Kidney tubule cell (primary cell): ENCODE measurements at places on chromosomes 5 and 9.

DNA sequence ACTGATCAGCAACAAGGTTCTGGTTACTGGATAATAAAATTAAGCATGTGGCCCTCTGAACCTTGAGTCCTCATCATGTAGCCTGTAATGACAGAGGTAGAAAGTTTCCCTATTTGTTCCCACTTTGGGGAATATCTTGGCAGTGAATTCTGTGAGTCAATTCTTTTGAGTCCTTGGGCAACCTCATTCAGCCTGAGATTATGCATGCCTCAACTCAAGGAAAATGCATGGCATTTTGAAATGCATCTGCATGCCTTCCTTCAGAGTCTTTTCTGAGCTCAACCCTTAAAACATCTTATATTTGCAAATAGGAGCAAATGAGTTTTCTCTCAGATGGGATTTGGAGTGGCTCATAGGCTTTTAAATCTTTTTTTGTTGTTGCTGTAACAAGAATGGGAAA lies 218.1 kb upstream of the CD180 start:
- no peak for DNase-seq

DNA sequence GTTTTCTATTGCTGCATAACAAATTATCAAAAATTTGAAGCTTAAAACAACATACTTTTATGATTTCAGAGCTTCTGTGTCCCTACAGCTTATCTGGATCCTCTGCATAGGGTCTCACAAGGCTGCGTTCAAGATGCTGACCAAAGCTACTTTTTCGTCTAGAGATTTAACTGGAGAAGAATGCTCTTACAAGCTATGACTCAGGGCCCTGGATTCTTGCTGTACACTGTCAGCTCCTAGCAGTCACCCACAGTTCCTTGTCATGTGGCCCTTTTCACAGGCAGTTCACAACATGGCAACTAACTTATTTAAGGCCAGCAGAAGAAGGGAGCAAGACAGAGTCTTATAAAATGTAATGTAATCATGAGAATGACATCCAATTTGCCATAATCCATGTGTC lies 70.8 kb upstream of the FAM174A start:
- DNase-seq: peak; percentile 74

- DNase-seq: peak; percentile 76
These were observed at the start of gene ST6GALNAC6 for GRCh38 chr9:127899128-127899943. ST6GALNAC6 (minus strand) TSS chr9:127899603; CDS start chr9:127897981, 1,622 bp downstream.

- no peak for DNase-seq
These were observed 261.6 kb downstream of the SEMA5A start for GRCh38 chr5:9284272-9284671.

GRCh38 chr5:41522193-41522786 lies 11.9 kb upstream of the PLCXD3 start:
- no peak for DNase-seq

GRCh38 chr9:123511326-123512277 lies 155.6 kb downstream of the CRB2 start:
- no peak for DNase-seq

DNA sequence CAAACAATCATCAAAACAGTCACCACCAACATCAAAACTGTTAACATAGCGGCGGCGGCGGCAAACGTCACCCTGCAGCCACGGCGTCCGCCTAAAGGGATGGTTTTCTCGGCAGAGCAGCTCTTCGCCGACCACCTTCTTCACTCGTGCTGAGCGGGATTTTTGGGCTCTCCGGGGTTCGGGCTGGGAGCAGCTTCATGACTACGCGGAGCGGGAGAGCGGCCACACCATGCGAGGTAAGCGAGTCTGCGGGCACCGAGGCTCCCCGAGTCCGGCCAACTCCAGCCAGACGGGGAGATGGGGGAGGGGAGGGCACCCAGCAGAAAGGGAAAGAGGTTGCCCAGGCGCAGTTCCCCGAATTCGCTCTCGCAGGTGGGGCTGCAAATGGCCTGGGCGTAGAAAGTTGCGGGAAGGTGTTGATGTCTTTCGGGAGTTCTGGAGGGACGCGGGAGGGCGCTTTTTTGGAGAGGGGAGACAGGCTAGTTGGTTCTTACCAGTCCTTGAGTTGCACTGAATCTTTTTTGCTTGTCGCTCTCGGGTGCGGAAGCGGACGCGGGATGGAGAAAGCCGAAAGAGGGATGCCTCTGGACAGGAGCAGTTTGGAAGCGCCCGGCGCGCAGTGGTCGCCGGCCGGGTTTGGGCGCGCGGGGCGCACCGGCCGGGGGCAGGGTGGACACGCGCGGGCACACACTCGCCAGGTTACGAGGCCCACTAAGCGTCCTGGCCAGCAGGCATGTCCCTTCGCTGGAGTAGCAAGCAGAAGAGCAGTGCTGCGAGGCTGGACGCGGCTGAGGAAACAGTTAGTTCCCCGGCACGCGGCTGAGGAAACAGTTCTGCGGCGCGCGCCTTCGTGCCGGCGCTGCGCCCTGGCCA lies 849 bp downstream of the RORB start:
- peak; percentile 11 for DNase-seq

GRCh38 chr5:36631154-36631553 lies 24.7 kb downstream of the SLC1A3 start:
- no peak for DNase-seq

GRCh38 chr5:160524827-160525226 lies 103.2 kb downstream of the PTTG1 start:
- peak; percentile 26 for DNase-seq

DNA sequence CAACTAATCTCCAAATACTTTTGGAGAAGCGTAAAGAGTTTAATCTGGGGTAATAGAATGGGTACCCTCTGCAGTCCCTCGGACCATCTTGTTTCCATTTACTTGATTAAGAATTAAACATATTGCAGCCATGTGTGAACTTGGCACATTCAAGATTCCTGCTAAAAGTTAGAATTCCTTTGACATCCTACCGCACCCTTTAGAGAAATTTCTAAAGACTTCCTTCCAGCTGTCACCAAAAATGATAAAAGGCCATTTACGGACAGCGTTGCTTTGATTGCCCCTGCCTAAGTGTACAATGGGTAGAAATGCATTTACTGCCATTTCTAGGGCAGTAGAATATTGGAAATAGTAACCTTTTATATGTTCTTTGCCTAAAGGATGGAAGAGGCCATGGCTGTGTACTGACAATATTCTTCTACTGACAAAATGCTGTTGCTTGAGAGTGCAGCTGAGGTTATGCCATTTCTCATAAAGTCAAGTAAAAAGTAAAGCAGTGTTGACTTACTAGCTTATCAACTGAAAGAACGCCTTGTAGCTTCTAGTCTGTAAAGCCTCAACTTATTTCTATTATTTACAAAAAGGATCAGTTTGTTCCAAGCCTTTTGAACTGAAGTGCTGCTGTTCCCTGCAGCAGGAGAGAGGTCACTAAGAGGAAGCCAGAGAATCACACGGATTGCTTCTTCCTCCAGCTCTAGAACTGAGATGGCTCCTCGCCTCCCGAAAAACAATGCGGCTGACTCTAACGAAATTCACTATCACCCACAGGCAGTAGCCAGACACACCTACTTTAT lies 139.8 kb upstream of the BASP1 start:
- no peak for DNase-seq

- no peak for DNase-seq
These were observed 50.3 kb upstream of the ZFR start for GRCh38 chr5:32494827-32495226.

GRCh38 chr9:110355911-110356310 lies 18.2 kb upstream of the TXNDC8 start:
- DNase-seq: no peak

DNA sequence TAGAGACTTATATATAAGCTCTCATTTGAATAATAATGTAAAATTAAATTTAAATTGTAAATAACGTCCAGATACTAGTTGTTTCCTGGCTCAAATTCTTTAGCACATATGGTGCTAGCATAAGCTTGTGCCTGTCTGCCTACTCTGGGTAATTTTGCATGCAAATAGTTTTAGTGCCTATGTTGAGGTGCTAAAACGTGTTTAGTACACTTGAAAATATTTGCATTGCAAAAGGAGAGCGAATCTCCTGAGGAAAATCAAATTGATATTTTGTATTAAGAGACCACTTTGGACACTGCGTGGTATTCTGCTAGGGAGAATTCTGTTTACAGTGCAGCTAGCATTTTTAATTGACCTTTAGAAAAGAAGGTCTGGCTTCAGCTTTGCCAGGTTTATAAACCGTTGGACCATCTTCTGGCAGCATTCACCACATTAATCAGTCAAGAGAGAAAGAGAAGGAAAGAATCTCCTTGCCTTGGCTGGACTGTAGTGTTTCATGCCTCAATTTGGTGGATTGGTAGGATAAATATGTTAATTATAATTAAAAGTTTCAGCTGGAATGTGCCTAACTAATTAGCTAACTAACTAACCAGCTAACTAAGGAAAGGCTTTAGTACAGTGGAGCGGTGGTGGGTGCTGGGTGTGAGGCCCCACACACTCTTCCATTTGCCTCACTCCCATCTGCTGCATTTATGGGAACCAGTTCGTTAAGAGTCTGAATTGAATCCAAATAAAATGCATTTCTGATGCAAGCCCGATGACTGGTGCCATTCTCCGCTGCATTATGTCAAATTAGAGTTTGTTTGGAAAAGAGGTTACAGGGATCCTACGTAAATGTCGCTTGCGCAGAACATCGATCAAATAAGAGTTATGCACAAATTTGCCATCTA lies 150.1 kb upstream of the MPDZ start:
- DNase-seq: no peak

GRCh38 chr5:10838038-10838437 lies 77.0 kb upstream of the DAP start:
- no peak for DNase-seq

DNA sequence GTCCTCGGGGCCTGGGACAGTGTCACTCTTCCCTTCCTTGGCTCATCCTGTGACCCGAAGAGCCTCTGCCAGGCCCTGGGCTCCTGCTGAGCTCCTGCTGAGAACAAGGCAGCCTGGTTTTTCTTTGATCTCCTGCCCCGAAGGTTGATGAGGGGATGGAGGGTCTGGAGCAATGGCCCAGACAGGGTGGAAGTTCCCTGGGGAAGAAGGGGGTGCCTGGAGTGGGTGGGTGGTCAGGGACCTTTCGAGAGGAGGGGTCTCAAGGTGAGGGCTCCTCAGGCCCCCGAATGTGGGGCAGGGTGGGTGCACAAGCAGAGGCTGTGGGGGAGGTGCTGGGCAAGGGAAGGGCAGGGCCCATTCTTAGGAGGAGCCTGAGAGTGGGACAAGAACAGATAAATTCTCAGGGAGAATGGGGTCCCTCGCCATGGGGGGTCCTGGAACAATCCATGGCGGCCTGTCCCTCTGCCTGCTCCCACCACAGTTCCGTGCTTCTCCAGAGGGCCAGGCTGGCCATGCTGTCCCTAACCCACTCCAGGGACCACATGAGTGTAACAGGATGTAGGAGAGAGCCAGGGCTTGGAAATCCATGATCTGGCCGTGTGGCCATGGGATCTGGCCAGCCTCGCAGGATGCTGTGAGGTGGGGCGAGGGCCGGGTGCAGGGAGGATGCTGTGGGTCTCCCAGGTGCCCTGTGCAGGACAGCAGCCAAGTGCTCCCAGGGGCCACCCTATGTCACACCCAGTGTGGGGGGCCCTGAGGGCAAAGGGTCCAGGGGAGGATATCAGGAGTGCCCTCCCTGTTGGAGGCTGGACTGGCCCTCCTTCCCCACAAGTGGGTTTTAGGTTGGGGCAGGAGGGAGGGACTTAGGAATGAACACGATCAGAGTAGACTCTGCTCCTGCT lies 128.5 kb upstream of the LPCAT1 start:
- DNase-seq: no peak

DNA sequence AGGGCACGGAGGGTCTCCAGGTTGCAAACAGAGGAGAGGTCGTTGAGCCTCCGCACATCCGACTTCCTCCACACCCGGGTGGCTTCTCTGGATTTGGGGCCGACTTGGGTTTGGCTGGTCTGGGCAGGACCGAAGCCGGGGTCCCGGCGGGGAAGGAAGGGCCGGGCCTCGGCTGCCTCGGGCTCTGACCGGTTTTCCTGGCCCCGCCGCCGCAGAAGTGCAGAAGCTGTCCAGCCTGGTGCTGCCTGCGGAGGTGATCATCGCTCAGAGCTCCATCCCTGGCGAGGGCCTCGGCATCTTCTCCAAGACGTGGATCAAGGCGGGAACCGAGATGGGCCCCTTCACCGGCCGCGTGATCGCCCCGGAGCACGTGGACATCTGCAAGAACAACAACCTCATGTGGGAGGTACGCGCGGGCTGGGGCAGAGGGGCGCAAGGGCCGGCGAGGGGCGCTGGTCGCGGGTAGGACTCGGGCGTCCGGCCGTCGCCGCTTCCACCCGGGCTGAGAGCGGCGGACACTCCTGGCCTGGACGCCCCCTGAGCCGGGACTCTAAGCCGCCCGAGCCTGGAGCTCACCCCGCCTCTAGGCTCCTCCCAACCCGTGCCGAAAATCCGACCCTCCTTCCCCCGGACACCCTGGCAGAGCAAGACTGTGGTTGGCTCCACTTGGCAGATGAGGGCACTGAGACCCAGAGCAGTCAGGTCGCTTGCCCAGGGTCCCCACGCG lies 2.2 kb downstream of the PRDM12 start:
- no peak for DNase-seq

DNA sequence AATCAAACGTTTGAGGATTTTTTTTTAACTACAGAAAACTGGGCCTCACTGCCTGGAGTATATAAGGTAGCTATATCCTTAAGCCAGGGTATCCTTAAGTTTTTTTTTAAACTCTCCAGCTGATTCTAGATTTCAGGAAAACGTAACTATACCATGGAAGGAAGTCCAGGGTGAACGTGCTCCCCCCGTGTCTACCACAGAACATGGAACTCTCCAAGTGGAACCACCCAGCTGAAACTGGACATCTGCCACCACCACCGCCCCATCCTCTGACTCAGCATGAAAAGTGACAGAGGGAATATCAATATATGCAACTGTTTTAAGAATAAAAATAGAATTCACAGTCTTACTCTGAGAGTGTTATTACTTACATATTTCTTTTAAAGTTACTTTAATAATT lies 61.3 kb downstream of the DROSHA start:
- DNase-seq: peak; percentile 37

DNA sequence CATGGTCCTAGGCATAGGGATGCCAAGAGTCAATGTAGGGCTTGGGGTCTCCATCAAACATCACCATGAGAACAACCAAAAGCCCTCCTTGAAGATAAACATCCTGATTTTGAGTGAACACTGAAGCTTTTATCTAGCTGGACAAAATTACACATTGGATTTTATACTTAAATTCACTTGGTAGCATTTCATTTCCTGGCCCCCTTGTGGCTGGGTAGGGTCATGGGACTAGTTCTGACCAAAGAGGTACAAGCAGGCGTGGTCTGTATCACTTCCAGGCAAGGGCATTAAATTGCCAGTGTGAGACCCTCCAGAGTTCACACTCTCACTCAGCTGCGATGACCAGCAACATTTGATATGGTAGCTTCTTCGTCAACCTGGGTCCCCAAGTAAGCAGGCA lies 320.3 kb downstream of the ACTL7B start:
- DNase-seq: no peak

- no peak for DNase-seq
These were observed 9.4 kb upstream of the ADAMTS12 start for GRCh38 chr5:33901156-33901555.

GRCh38 chr9:79233542-79233941 lies 338.2 kb upstream of the TLE4 start:
- DNase-seq: peak; percentile 48

DNA sequence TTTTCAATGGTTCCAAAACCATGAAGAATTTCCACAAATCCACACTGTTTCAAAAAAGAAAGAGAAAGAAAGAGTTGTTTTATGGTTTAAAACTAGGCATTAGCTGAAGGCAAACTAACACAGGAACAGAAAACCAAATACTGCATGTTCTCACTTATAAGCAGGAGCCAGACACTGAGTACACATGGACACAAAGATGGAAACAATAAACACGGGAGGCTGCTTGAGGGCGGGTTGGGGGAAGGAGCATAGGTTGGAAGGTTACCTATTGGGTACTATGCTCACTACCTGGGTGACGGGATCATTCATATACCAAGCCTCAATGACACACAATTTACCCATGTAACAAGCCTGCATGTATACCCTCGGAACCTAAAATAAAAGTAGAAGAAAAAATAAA lies 45.0 kb downstream of the SEMA6A start:
- DNase-seq: no peak
